ENCODE measurements at places on chromosomes 7 and 10.

DNA sequence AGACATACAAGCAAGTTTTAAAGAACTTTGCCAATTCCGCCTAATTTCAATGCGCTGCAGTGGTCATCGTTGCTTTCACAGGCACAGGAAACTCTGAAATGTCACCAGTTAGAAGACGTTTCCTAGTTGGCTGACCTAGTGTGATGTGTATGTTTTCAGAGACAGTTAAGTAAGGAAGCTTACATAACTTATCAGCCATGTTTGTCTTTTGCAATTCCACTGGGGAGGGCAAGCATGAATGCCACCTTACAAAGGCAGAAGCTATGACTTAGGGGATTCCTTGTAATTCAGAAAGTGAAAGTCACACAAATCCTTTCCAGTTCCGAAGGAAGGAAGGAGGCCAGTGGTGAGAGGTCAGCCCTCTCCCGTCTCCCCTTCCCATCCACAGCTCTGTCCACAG lies 15.0 kb upstream of the NPS start:
- DNase-seq = no peak

DNA sequence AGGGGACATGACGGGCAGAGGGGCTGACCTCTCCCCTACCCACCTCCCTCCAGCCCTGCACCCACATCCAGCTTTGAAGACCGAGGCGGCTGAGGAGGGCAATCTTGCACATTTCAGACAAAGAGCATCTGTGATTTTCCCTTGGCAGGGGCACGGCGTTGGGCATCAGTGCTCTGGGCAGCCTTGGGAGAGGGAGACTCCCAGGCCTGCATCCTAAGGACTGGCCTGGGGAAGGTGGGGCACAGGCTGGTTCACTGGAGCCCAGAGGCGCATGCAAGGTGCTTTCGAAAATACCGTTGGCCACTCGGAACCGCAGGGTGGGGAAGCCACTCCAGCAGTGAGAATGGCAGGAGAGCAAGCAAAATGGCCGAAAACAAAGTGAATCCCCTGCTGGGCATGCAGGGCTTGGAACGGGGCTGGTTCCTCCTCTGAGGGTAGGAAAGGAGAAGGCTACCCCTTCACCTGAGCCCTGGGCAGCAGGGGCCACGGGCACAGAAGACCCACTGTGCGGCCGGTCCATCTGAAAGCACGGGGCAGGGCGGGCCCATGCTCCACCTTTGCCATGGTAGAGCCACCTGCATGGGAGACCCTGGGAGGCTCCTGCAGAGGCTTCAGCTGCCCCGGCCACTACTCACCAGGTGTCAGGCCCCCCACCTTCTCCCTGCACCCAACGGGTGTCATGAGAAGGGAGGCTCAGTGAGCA lies 49.8 kb downstream of the EBF3 start:
- no peak for DNase-seq

- no peak for DNase-seq
Measured at GRCh38 chr7:129807863-129808262, 144.9 kb downstream of the UBE2H start.

- no peak for DNase-seq
Measured at GRCh38 chr7:8386926-8387550, 46.4 kb upstream of the NXPH1 start.

GRCh38 chr10:72250666-72251065 lies 23.1 kb upstream of the DDIT4 start:
- no peak for DNase-seq

DNA sequence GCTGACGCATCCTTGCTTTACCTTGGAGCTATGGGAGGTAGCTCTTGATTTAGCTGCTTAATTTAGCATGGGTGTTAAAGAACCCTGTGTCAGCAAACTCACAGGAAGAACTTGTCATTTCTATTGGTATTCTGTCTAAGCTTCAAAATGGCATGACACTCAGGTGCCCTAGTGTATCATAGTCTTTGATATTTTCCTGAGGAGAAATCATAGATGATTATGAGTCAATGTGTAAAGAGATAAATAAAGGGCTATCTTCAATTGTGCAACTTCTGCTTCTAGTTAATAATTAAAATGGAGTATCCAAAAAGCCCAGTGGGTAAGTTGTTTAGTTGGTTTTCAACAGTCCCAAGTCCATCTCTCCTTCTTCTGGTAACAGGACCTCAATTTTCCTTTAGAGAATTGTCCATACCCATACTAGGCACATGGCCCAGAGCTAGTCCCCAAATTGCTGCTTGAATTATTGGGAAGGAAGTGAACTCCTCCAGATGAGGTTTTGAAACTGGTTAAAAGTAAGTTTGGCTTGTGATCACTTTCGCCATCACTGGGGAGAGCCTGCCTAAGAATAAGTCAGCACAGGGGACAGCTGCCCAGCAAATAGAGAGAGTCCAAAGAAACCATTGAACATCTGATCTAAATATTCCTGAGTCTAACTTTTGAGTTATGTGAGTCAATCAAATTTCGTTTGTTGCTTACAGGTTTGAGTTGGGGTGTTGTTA lies 169.0 kb upstream of the PHYHIPL start:
- DNase-seq = no peak

DNA sequence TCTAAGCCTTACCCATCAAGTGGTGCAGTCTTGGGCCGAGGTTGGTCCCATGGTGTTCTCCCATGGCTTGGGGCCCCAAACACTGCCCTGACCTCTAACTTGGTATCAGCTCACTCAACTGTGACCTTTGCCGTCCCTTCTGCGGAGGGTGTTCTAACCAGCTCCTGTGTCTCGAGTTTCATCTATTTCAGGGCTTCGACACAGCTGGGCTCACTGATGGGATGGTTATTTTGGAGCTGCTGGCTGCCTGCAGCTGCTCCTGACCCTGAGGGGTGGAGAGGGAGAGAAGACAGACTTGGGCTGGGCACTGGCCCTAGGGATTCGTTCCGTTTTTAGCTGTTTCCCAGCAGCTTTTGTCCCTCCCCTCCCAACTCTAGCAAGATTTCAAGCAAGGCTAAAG lies 86.9 kb downstream of the NEURL1 start:
- DNase-seq = no peak

DNA sequence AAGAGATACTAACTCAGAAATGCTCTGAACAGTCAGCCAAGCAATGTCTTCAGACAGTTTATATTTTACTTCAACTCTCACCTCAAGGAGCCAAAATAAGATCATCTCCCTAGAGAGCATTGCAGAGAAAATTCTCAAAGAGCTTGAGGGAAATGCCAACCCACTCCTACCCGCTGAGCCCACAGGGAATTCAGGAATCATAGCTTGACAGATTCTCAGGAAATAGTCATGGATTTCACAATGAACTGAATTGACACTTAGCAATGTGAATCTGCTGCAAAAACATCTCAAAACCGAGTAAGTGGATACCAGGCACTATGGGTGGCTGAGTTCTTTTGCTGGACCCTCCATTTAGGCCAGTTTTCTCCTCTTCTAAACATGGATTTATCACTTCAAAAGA lies 9.8 kb upstream of the PLAC9 start:
- no peak for DNase-seq

DNA sequence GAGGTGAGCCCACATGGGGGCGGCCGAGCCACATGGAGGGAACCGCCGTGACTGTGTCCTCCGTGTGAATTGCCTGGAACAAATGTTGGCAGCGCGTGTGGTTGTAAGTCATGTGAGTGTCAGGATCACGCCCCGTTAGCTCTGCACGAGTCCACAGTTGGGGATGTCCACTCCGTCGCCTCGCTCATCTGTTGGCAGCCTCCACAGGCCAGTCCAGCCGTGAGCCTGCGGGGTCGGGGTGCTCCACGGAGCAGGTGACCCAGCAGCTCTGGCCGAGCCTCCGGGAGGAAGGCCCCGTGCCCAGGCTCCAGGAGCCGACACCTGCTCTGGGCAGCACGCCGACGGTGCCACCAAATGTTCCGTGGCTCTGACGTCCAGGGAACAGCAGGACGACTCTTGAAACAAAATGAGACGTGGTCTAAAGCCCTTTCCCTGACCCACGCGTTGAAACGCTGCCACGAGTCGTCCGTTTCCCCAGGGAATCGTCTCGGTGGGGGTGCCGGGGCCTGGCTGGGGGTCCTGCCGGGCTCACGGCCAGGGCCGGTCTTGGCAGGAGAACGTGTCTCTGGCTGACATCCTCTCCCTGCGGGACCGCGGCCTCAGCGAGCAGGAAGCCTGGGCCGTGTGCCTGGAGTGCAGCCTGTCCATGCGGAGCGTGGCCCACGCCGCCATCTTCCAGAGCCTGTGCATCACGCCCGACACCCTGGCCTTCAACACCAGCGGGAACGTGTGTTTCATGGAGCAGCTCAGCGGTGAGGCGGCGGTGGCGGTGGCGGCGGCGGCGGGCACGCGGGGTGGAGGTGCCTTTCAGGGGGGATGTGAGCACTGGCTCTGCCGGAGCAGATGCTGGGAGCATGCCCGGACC lies 7.0 kb downstream of the KNDC1 start:
- no peak for DNase-seq

- no peak for DNase-seq
Measured at GRCh38 chr7:50533866-50534265, 31.3 kb downstream of the DDC start.

GRCh38 chr7:131203291-131203976 lies 124.2 kb upstream of the MKLN1 start:
- DNase-seq = no peak

DNA sequence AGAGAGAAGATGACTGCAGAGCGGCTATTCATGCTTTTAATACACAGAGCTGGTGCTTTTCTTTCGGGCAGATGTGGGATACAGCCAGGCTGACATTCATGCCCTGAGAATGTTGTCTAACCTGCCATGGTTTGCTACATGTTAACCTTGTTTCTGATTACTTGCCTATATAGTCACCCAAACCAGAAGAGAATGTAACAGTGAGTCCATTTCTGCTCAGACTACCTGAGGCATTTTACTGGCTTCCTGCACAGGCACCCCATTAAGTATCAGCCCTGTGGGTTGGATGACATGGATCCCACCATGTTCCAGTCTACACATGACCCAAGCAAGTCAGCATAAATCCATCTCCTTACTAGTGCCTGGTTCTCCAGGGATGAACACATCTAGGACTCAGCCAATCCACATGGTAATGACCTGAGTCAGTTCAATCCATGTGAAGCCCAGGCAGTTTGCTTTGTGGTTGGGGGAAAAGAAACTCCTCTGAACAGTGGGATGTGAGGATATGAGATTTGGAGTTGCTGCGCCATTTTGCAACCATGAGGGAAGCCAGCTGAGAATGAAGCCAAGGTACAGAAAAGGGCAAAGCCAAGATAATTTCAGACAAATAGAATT lies 55.7 kb upstream of the MKX start:
- DNase-seq = no peak

GRCh38 chr10:74384615-74385183 lies 233.7 kb downstream of the ADK start:
- no peak for DNase-seq

- DNase-seq = no peak
Measured at GRCh38 chr7:39661960-39662359, 38.6 kb downstream of the RALA start.

GRCh38 chr10:123409426-123409825 lies 255.2 kb downstream of the BUB3 start:
- DNase-seq = no peak

GRCh38 chr10:19847321-19847720 lies 31.1 kb downstream of the PLXDC2 start:
- DNase-seq = no peak

DNA sequence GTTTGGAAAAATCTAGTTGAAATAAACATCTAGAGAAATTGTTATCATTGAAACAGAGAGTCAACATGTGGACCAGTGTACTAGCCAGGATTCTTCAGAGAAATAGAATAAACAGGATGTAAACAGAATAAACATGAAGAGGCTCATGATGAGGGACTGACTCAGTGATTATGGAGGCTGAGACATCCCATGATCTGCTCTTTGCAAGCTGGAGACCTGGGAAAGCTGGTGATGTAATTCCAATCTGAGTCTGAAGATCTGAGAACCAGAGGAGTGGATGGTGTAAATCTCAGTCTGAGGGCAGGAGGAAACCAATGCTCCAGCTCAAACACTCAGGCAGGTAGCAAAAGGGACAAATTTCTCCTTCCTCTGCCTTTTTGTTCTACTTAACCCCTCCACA lies 62.9 kb upstream of the FAM180A start:
- DNase-seq = no peak

DNA sequence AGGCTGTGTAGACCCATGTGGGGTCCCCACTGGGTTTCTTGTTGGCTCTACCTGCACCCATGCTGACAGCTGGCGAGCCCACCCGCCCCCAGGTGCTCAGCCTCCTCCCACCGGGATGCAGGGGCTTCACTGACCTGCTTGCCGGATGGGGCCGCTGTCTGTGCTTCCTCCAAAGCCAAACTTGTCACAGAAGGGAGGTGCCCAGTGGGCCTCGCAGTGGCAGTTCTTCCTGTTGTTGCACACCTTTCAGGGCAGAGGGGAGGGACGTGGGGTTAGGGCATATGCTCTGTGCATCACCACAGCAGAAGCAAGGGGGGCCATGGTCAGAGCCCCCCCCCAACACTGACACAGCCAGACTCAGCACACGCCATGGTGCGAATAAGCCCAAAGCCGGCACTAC lies 146.5 kb downstream of the FANK1 start:
- peak; percentile 10 for DNase-seq

DNA sequence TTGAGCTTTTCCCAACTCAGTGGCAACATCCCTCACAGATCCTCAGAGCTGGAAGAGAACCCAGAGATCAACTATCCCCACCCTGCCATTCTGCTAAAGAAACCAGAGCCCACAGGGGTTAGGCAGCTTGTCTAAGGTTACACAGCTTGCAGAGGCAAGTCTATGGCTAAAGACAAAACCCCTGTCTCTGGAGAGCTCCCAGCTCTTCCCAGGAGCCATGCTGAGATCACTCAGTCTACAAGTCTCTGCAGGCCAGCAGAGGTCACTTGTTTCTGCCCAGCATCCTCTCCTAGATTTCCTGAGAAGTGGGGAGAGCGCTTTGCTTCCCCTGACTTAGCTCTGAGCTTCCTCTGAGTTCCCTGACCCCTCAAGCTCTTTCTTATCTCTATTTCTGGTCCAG lies 28.5 kb upstream of the LOXL4 start:
- DNase-seq = no peak

DNA sequence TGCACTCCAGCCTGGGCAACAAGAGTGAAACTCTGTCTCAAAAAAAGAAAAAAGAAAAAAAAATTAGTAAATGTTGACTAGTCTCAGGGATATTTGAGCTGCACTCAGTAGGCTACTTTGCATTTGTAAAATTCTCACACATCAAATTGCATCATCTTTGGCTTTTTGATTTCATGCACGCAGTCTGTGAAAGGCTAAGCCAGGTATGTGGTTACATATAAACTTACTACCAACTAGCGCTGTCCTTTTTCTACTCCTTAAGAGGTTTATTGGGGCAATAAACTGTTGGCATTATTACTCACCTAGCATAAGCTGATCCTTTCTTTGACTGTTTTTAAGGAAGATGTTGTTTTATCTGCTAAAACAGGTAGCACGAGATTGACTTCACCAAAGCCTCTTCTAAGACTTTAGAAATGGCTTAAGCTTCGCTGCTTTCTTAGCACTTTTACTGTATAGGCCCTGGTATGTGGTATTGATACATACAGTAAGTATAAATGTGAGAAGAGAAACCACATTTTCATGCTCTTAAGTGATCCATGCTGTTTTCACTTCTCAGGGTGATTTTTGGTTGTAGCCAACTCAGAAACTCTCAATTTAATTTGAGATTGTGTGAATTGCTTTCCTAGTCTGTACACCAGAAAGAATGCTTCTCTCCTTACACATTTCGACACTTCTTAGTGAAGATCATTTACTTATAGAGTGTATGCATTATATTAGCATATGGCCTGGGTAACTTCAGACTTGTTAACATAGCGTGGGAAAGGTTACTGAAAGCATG lies 323.9 kb downstream of the AUTS2 start:
- DNase-seq = no peak

- peak; percentile 61 for DNase-seq
Measured at GRCh38 chr7:105003275-105003674, 10.7 kb upstream of the KMT2E start.

- DNase-seq = no peak
Measured at GRCh38 chr10:1654247-1654646, 83.1 kb downstream of the ADARB2 start.

GRCh38 chr7:113209449-113210203 lies 91.3 kb upstream of the SMIM30 start:
- no peak for DNase-seq
